ENCODE measurements at places on chromosomes 13 and 19. TPM values are rescaled to one million over a fixed set of nuclear protein-coding genes. Genes with fewer than 3 reads are reported as not detected.

GRCh38 chr13:32587811-32588170, 1.5 kb downstream of the PDS5B start:
- peak overlapping the region; percentile 99 for H3K27ac ChIP-seq
- peak overlapping the region; percentile 88 for H3K4me3 ChIP-seq
- DNase-seq, result no peak
- H3K4me1 ChIP-seq, result peaks cover 44% of the 10 kb centered on the region
- H3K36me3 ChIP-seq, result no peaks in the 10 kb centered on the region

The ZNF610 gene
- 0.98 TPM for total RNA-seq

DNA sequence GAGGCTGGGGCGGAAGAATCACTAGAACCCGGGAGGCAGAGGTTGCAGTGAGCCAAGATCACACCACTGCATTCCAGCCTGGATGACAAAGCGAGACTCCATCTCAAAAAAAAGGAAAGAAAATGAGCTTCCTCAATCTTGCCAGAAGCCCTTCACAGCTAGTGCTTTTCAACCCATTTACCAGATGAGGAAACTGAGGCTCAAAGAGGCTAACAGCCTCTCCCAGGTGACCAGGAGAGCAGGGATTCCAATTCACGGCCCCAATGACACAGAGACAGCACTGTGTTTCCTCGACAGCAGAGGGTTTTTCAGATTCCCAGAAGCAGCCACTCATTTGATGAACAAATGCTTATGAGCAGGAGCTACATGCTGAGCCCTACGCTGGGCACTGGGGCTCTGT, 3.2 kb downstream of the UPK1A start:
- H3K4me3 ChIP-seq, result no peak overlapping the region
- H3K36me3 ChIP-seq, result no peaks in the 10 kb centered on the region
- no peak overlapping the region for H3K27ac ChIP-seq
- no peaks in the 10 kb centered on the region for H3K27me3 ChIP-seq
- no peaks in the 10 kb centered on the region for H3K4me1 ChIP-seq

DNA sequence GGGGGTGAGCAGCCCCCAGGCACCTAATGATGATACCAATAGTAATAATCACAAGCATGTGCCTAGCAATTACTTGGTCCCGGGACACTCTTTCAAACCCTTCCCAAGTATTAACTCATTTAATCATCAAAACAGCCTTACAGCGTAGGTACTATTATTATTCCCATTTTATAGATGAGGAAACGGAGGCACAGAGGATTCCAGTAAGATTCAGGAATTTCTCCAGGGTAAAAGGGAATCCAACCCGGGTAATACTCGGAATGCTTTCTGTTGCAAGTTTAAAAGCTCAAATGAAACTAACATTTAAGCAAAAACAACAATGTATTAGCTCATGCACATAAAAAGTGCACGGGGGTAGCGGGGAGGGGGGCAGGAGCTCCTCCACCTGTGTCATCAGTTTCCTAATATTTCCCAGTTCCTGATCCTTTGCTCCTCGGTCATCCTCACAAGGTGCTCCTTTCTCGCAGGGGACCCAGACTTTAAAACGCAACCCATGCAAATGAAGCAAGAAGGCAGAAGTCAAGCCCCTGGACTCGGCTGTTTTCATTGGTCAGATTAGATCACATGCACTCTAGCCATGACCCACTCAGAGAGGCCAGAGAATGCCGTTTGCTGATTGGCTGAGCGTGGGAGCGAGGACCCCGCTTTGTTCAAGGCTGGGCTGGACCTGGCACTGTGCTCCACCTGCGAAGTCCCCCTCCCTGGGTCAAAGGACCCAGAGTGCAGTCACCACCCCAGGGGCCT, 38.3 kb upstream of the C19orf12 start:
- H3K27ac ChIP-seq, result no peak overlapping the region
- H3K27me3 ChIP-seq, result no peaks in the 10 kb centered on the region

The HSPB6 gene
- total RNA-seq, result 238 TPM

- H3K4me3 ChIP-seq, result no peak overlapping the region
- no peaks in the 10 kb centered on the region for H3K27me3 ChIP-seq
These were observed 163.9 kb downstream of the KCTD15 start for GRCh38 chr19:33960566-33960965.

GRCh38 chr19:11164879-11165406, 9.4 kb upstream of the SPC24 start:
- H3K27ac ChIP-seq, result peak overlapping the region; percentile 85
- H3K36me3 ChIP-seq, result peaks cover 16% of the 10 kb centered on the region
- peaks cover 70% of the 10 kb centered on the region for H3K4me1 ChIP-seq
- H3K27me3 ChIP-seq, result no peaks in the 10 kb centered on the region

GRCh38 chr13:69935043-69935442, 172.6 kb upstream of the ATXN8OS start:
- no peaks in the 10 kb centered on the region for H3K27me3 ChIP-seq
- H3K27ac ChIP-seq, result no peak overlapping the region
- DNase-seq, result no peak
- no peak overlapping the region for H3K4me3 ChIP-seq
- H3K4me1 ChIP-seq, result no peaks in the 10 kb centered on the region

The ERCC5 gene
- 41.3 TPM for total RNA-seq

DNA sequence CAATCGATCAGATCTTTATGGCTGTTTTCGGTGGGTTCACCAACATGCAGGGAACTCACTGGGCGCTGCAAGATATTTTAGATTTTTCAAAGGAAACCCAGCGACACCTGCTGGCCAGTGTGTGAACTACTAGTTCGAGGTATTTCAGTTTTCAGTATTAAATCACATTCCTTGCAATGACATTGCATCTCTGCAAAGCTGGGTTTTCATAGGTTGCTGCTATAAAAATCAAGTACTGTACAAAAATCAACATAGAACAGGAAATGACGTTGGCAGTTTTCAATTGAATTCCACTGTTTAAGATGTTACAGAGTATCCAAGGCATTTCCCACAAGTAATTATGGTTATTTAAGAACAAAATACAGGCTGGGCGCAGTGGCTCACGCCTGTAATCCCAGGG, 17.6 kb downstream of the LIG1 start:
- no peaks in the 10 kb centered on the region for H3K27me3 ChIP-seq
- H3K27ac ChIP-seq, result no peak overlapping the region
- no peaks in the 10 kb centered on the region for H3K4me1 ChIP-seq
- no peak for DNase-seq
- H3K36me3 ChIP-seq, result no peaks in the 10 kb centered on the region

The DPF1 gene
- not detected for total RNA-seq

DNA sequence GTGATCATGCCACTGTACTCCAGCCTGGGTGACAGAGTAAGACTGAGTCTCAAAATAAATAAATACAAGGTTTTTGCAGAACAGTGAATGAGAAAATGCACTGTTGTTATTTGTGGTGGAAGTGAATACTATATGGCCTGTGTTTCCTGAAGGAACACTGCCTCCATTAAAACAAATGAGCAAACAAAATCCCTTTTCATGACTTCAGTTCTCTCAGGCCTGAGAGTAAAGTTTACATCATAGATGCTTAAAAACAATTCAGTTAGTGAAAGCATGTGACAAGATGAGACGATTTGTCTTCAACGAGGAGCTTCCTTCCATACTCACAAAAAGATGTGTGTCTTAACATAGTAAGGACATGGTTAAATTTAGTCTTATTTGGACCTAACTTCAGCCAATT, 14.4 kb downstream of the SPINT2 start:
- DNase-seq, result no peak
- no peak overlapping the region for H3K4me3 ChIP-seq
- no peaks in the 10 kb centered on the region for H3K27me3 ChIP-seq
- H3K4me1 ChIP-seq, result peaks cover 37% of the 10 kb centered on the region
- H3K36me3 ChIP-seq, result no peaks in the 10 kb centered on the region
- peak overlapping the region; percentile 56 for H3K27ac ChIP-seq

GRCh38 chr13:64471916-64472315, 2758.2 kb downstream of the PCDH9 start:
- no peaks in the 10 kb centered on the region for H3K36me3 ChIP-seq
- no peak overlapping the region for H3K4me3 ChIP-seq

DNA sequence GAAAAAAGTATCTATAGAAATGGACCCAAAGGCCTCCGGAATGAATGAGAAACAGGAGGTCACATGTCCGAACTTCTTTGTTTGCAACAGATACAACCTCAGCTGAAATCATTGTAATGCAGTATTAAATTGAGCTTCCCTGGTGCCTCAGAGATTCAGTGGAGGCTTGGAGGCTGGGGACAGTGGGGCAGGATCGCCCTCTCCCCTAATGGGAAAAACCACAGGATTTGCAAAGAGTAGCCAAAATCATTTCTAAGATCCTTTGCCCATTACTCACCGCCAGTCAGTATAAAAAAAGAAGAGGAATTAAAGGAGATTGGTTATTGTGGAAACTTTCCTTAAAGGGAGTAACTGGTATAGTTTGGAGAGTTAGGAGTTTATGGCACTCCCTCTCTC, 30.4 kb upstream of the IRS2 start:
- H3K36me3 ChIP-seq, result no peaks in the 10 kb centered on the region
- no peaks in the 10 kb centered on the region for H3K27me3 ChIP-seq
- no peaks in the 10 kb centered on the region for H3K4me1 ChIP-seq

DNA sequence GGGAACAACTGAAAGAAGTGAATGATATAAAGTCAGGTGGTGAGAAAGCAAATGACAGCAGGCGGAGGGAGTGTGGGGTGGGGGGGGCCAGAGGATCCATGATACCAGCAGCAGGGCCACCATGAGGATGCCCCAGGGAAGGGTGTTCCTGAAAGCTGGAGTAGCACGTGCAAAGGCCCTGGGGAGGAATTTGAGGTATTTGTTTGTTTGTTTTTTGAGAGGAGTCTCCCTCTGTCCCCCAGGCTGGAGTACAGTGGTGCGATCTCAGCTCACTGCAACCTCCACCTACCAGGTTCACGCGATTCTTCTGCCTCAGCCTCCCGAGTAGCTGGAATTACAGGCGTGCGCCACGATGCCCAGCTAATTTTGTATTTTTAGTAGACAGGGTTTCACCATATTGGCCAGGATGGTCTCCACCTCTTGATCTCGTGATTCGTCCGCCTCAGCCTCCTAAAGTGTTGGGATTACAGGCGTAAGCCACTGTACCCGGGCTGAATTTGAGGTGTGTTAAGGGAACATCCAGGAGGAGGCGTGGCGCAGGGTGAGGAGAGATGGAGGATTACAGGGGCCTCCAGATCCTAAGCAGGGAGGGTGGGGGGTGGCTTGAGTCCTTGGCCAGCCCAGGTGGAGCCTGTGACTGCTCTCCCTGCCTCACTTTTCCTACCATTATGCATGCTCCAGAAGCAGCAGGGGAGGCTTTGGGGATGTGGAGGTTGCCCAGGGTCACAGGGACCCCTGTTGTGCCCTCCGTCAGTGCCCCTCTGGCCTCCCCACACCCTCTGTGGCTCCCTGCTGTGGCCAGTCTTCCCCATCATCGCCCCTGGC, 12.4 kb upstream of the JUND start:
- peak overlapping the region; percentile 99 for H3K27ac ChIP-seq
- DNase-seq, result no peak
- H3K4me3 ChIP-seq, result peak overlapping the region; percentile 62
- no peaks in the 10 kb centered on the region for H3K36me3 ChIP-seq
- H3K4me1 ChIP-seq, result peaks cover 30% of the 10 kb centered on the region

The MZF1 gene
- 32.2 TPM for total RNA-seq

DNA sequence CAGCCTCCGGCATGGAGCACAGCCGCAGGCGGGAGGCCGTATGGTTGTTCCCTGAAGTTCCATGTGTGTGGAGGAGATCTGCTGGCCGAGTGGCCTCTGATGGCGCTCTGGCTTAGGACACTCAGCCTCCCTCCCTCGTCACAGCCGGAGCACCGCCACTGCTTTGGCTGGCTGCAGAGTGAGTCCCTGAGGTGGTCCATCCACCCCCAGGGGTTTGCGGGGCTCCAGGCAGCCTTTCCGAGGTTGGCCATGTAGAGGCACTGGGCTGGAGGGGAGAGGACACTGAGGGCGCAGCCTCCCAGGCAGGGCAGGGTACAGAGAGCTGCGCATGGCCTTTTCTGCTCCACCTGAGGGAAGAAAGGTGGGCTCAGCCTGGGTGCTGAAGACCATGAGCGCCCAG, 19.8 kb upstream of the NPAS1 start:
- H3K27ac ChIP-seq, result no peak overlapping the region
- DNase-seq, result no peak
- no peaks in the 10 kb centered on the region for H3K27me3 ChIP-seq

GRCh38 chr19:43729919-43730318, 14.0 kb downstream of the IRGC start:
- H3K4me1 ChIP-seq, result no peaks in the 10 kb centered on the region
- H3K4me3 ChIP-seq, result no peak overlapping the region
- no peaks in the 10 kb centered on the region for H3K36me3 ChIP-seq

DNA sequence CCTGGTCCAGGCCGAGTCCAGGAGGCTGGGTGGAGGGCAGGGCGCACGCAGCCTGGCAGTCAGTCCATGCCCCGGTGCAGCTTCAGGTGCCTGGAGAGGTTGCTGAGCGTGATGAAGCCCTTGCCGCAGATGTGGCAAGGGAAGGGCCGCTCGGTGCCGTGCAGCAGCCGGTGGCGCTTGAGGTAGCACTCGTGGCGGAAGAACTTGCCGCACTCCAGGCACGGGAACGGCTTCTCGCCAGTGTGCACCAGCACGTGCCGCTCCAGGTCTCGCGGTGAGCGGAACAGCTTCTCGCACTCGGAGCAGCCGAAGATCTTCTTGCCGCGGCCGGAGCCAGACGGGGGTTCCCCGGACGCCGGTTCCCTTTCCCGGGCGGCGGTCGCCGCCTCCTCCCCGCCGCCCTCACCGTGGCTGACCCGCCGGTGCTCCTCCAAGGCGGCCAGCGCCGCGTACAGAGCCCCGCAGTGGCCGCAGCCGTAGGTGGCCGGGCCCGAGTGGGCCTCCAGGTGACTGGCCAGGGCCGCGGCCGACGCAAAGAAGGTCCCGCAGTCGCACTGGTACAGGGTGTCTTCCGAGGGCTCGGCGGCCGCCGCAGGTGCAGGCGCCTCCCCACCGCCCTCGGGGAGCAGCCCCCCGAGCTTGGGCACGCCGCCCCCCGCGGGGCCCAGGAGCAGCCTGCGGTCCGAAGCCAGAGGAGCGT, 6.8 kb downstream of the FIZ1 start:
- H3K4me1 ChIP-seq, result peaks cover 4% of the 10 kb centered on the region
- no peaks in the 10 kb centered on the region for H3K27me3 ChIP-seq
- no peaks in the 10 kb centered on the region for H3K36me3 ChIP-seq
- H3K27ac ChIP-seq, result no peak overlapping the region
- DNase-seq, result no peak

The PEAK3 gene
- total RNA-seq, result 2.0 TPM

DNA sequence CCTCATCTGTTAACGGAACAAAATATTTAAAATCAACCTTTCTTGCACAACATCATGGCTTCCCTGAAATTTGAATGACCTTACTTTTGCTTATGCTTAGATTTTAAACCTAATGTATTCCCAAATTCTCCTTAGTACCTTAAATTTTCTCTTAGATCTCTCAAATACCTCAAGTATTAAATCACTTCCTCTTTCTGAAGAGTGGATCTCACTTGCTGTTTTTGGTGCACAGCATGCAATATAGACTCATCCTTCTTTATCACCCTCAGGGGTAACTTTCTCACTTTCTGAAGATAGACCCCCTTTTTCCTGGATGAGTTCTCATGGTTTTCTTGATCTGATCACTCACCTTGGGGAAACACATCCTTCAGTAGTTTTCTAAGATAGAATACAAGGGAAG, 871.7 kb downstream of the DACH1 start:
- no peaks in the 10 kb centered on the region for H3K27me3 ChIP-seq
- no peak overlapping the region for H3K4me3 ChIP-seq

The BCL2L12 gene
- 14.7 TPM for total RNA-seq

GRCh38 chr19:54630782-54631181, 498 bp downstream of the LILRB1 start:
- DNase-seq, result no peak
- H3K36me3 ChIP-seq, result no peaks in the 10 kb centered on the region
